AG09309 (cell line): ENCODE measurements at places on chromosomes 2 and 18.

DNA sequence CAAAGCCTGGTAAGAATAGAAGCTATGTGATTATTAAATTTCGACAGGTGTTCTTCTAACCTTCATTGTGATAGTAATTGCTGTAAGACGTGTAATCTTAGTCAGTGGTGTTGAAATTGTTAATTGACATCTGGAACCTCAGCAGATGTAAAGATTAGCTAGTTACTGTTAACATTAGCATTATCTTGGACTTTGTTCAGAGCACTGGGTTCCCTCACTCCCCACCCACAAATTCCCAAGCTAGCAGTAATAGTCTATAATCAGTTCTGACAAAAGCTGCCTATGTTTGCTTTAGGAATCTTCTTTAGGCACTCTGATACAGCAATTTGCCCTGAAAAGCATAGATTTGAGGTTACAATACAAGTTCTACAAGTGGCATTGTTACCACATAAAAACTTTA lies 233.7 kb downstream of the EN1 start:
- no peak for DNase-seq

- DNase-seq, result no peak
Measured at GRCh38 chr2:60551240-60552077, 2.0 kb downstream of the BCL11A start.

- DNase-seq, result no peak
Measured at GRCh38 chr2:168694866-168695265, 107.6 kb upstream of the NOSTRIN start.

GRCh38 chr2:219447242-219448098 lies 12.8 kb downstream of the SPEG start:
- DNase-seq, result no peak

GRCh38 chr2:158603986-158604385 lies 147.2 kb downstream of the PKP4 start:
- no peak for DNase-seq

DNA sequence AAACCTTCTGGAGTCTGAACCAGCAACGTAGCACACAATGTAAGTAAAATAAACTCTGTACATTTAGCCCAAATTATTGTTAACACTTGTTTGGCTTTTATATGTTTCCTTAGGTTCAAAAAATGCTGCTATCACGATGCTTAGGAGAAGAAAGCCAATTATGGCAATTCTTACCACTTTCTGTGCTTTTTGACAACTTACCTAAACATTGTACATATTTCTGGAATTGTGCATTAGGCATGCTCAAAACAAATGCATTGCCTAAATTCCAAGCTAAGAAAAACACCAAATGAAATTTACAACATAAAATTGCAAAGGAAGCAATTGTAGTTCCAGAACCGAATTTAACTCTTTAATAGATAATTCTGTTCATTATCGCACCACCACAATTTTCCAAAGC lies 585.6 kb upstream of the DSEL start:
- DNase-seq, result no peak

DNA sequence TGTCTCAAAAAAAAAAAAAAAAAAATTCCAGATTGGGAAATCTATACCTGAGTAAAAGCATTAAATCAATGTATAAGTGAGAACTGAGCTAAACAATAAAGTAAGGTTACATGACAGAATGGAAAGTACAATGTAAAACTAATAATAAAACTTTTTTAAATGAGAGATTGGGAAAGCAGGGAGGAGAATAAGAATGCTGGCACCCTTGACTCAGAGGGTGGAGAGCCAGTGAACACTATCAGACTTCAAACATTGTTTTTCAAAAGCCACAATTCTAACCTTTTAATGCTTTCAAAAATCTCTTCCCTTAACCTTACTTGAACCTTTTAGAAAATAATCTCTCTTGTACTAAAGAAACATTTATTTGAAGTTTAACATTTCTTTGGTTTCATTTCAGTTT lies 63.5 kb downstream of the TBC1D8 start:
- no peak for DNase-seq

- DNase-seq, result no peak
Measured at GRCh38 chr2:11131166-11131920, 23.9 kb upstream of the SLC66A3 start.

DNA sequence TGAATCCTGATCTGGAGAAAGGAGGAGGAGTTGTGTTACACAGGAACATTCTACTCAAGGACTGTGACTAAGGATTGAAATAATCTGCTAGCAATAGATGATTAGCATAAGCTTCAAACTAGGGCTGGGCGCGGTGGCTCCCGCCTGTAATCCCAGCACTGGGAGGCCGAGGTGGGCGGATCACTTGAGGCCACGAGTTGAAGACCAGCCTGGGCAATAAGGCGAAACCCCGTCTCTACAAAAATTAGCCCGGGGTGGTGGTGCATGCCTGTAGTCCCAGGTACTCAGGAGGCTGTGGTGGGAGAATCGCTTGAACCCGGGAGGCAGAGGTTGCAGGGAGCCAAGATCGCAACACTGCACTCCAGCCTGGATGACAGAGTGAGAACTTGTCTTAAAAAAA lies 1.5 kb downstream of the TRMT61B start:
- DNase-seq, result no peak

DNA sequence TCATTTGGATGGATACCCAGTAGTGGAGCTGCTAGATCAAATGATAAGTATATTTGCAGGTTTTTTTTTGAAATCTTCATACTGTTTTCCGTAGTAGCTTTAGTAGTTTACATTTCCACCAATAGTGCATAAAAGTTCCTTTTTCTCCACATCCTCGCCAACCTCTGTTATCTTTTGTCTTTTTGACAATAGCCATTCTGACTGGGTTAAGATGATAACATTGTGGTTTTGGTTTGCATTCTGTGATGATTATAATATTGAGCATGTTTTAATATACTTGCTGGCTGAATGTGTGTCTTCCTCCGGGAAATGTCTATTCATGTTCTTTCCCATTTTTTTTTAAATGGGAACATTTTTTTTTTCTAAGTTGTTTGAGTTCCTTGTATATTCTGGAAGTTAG lies 260.0 kb downstream of the GULP1 start:
- DNase-seq, result no peak

GRCh38 chr18:8215741-8216140 lies 393.5 kb upstream of the RAB12 start:
- no peak for DNase-seq

- DNase-seq, result no peak
Measured at GRCh38 chr2:209390839-209391238, 33.0 kb upstream of the MAP2 start.

DNA sequence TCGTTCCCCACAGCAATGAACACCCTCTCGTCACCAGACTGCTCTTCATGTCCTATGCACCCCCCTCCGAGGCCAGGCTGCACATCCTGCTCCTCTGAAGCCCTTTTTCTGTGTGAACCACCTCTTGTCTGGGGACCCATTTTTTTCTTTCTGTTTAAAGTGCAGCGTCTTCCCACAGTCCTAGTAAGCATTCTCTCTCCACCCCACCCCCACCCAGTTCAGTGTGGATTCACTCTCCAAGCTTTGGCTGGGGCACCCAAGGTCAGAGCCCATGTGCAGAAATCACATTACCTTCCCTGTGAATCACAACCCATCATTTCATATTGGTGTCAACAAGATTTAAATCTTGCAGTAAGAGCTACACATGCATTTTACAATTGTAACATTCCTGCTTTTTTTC lies 26.4 kb upstream of the PKDCC start:
- DNase-seq, result peak; percentile 33

- DNase-seq, result peak; percentile 46
Measured at GRCh38 chr2:106582148-106583143, 95.3 kb downstream of the CD8B2 start.

GRCh38 chr2:105821428-105822125 lies 76.9 kb downstream of the NCK2 start:
- DNase-seq, result no peak

GRCh38 chr2:73962798-73963197 lies 21.9 kb upstream of the TET3 start:
- no peak for DNase-seq

- no peak for DNase-seq
Measured at GRCh38 chr2:144889348-144889747, 369.4 kb upstream of the ZEB2 start.

- DNase-seq, result no peak
Measured at GRCh38 chr2:95761556-95761955, 169.8 kb downstream of the TRIM43 start.

DNA sequence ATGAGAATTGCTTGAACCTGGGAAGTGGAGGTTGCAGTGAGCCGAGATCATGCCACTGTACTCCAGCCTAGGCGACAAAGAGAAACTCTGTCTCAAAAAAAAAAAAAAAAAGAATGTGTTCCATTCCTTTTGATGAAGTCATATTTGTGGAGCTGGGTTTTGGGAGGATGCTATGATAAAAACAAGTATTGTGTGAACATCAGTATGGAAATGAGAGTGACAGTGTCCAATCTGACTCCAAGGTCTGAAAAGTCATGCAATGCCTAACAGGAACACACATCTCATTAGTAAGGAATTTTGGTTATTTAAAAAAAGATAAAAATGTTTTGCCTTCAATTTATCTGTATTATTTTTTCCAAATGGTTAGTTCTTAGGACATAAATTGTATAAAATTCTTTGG lies 11.8 kb downstream of the GCFC2 start:
- no peak for DNase-seq

GRCh38 chr18:79453816-79454735 lies 58.3 kb downstream of the NFATC1 start:
- no peak for DNase-seq

DNA sequence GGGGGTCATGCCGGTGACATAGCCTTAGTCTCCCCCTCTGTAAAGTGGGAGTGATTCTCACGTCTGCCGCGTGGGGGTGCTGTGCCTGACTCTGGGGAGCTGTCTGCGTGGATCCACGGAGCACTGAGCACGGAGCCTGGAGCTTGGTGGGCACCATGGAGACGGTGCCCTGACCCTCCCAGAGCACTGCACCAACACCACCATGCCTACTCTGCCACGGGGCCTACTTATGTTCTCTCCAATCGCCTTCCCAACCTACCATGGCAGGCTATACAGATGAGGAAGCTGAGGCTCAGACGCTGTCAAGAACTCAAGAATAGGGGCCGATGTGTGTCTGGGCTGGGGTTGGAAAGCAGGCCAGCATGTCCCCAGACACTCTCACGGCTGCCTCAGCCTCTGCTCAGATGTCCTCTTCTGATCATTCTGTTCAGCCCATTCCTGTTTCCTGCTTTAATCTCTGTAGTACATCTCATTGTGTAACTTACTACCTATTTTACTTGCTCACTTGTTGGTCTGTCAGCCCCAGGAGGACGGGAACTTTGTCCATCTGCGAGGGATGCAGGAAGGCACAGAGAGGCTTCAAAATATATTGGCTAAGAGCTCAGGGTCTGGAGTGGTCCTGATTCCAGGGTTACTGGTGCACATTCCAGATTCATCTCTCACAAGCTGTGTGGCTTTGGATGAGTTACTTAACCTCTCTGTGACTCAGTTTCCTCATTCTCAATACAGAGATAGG lies 168.1 kb upstream of the HS6ST1 start:
- DNase-seq, result no peak

DNA sequence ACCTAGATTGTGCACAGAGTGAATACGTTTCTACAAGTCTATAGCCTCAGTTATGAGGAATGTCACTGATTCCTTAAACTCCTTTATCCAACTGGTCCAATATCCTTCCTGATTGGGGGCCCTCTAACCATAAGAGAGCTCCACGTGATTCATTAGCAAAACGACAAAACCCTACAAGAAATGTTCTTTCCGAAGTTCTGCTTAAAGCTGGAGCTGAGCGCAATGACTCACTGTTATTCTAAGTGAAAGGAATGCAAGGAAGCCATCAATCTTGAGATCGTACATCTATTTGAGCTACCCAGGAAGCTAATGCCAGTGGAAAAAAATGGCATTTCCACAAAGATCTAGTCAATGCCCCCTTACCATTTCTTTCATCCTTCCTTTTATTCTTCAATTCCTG lies 354.9 kb upstream of the CDH20 start:
- peak; percentile 14 for DNase-seq

- no peak for DNase-seq
Measured at GRCh38 chr2:235606004-235606715, 112.3 kb downstream of the AGAP1 start.

- no peak for DNase-seq
Measured at GRCh38 chr18:22213333-22213973, 44.1 kb downstream of the GATA6 start.

DNA sequence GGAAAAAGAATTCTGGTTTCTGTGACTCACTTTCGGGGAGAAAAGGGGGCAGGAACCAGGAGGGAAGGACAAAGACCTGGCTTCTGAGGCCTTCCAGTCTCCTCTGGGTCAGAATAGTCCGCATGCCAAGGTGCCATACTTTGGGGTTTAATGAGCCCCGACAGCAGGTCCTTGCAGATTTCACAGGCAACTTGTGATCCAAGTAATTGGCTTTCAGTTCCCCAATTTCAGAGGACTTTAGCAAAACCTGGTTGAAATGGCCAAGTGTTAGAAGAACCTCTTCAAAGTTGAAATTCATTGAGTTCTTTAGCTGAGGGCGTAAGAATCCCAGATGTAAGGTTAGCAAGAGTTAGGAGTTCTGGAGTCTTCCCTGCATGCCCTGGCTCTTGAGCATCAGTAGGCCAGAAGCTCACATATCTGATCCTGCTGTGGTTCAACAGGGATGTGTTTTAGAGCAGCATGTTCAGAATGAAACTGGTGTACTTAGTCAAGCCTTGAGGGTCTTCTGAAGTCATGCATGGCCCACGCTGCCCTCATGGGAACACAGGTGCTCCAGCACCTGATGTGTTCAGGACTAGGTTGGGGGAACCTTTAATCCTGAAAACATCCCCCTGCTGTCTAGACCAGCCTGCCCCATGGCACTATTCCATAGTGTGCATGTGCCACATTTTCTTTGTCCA lies 143.0 kb downstream of the NUP35 start:
- DNase-seq, result no peak

- DNase-seq, result no peak
Measured at GRCh38 chr2:215879977-215880940, 133.1 kb downstream of the MREG start.

DNA sequence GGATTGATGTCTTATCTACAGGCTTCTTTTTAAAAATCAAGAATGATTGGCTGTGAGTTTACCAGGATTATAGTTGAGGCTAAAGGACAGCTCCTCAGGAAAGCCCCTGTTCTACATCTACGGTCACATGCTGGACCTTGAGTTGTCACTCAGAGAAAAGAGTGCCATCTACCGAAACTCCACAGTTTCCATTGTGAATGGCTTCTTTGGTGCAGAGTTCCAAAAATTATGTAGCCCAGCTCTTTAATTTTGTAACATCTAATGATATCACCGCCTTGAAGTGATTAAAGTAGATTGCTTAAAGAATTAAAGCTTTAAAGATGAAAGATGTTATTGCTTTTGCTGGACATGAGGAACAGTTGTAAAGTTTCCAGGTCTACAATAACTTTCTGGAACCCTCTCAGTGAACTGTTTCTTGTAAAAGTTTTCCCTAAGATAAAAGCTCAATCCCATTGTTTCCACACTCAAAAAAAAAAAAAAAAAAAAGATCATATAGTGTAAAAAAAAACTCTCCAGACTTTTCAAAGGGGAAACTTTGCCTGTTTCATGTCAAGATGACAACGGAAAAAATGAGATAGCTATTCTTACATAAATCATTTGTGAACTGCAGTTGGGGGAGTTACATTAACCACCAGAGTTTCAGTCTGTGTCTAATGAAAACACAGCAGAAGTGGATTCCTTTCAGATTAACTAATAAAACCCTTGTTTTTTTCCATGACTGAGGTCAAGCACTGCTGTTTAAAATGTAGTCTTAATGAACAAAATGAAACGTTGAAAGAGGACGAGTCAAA lies 4.3 kb downstream of the COL3A1 start:
- no peak for DNase-seq
